ENCODE measurements at places on chromosomes 11 and 22.

GRCh38 chr22:35523167-35523947 lies 17.3 kb upstream of the RASD2 start:
- DNase-seq = no peak

DNA sequence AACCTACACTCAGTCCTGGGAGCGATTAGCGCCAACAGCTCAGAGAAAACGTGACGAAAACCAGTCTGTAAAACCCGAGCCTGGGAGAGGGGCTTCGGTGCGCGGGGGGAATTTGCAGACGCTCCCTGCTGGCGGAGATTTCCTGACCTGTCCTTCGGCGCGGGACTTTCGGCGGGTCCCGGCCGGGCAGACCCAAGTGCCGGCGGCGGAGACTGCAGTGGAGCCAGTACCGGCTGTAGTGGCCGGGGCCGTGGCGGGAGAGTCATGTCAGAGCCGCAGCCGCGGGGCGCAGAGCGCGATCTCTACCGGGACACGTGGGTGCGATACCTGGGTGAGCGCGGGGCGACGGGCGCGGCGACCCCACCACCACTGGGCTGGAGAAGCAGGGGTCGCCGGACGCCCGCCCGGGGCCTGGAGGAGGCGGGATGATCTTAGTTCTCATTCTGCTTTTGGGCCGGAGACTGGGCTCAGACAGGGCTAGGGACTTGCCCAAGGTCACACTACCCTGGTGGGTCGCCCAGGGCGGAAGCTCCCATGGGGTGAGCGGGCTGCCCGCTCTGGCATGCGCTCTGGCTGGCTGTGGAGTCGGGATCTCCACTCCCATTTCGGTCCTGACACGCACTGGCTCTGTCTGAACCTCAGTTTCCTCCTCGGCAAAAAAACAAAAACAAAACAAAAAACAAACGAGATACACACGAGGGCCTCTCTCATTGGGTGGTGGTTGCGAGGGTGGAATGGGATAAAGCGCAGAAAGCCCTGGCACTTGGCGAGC lies at the start of gene MTFP1:
MTFP1 (plus strand) TSS at position 153 of the 772 bp plus-strand sequence; CDS start at position 265, 112 bp downstream.
- DNase-seq = peak; percentile 40

GRCh38 chr11:57616595-57616994 lies 19.1 kb downstream of the SERPING1 start:
- no peak for DNase-seq

- no peak for DNase-seq
Measured at GRCh38 chr22:36334821-36335603, 52.8 kb downstream of the MYH9 start.

- no peak for DNase-seq
Measured at GRCh38 chr22:45626198-45626651, 45.4 kb upstream of the ATXN10 start.

- no peak for DNase-seq
Measured at GRCh38 chr11:69823641-69824265, 4.5 kb upstream of the FGF3 start.

GRCh38 chr11:32113200-32113919 lies 22.5 kb downstream of the RCN1 start:
- no peak for DNase-seq

- no peak for DNase-seq
Measured at GRCh38 chr11:46112961-46113607, 8.2 kb downstream of the PHF21A start.

GRCh38 chr22:27241430-27242321 lies 559.9 kb downstream of the MN1 start:
- DNase-seq = no peak

DNA sequence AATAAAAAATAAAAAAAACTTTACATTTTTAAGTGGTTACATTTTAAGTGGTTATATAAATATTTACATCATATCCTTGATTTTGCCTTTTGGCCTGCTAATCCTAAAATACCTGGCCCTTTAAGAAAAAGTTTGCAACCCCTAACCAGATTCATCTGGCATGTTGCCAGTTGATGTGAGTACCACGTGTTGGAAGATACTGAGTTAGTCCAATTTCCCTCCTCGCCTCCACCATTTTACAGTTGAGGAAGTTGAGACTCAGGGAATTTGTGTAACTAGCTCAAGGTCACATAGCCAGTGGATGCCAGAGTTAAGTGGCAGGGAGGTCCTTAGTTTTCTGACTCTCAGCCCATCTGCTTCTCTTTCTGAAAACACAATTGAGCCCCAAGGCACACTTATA lies 5.1 kb downstream of the ELF5 start:
- DNase-seq = no peak

DNA sequence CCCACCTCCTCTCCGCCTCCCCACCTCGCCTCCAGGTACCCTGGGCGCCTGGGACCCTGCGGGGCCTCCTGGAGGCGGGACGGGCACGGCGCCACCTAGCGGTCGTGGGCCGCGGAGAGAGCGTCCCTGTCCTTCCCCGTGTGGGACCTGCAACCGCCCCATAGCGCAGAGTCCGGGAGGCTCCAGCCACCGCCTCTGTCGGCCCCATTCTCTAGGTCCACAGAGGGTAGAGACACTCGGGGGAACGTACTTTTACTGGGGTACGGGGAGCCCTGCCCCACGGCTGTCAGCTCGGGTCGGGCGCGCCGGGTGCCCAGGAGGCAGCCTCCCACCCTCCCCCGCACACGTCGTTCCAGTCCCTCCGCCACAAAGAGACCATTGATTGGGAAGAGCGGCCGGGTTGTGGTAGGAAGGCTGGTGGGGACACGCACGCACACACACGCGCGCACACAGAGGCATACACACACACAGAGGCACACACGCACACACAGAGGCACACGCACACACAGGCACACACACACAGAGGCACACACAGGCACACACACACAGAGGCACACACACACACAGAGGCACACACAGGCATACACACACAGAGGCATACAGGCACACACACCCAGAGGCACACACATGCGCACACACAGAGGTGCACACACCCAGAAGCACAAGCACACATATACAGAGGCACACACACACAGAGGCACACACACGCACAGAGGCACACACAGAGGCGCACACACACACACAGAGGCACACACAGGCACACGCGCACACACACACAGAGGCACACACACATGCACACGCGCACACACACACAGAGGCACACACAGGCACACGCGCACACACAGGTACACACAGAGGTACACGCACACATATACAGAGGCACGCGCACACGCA lies 12.6 kb upstream of the NECTIN1 start:
- DNase-seq = peak; percentile 49

GRCh38 chr11:15967166-15967565 lies 389.2 kb downstream of the SOX6 start:
- DNase-seq = no peak

DNA sequence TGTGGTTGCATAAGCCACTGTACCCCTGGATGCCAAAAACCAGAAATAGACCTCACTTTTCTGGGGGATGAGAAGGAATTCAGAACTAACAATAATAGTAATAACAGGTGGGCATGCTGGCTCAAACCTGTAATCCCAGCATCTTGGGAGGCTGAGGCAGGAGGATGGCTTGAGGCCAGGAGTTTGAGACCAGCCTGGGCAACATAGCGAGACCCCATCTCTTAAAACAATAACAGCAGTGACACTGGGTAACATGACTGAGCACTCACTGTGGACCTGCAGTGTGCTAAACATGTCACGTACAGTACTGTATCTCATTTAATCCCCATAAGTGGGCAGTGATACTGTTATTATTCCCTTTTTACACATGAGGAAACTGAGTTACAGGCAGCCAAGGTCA lies 10.0 kb downstream of the FLRT1 start:
- DNase-seq = no peak

DNA sequence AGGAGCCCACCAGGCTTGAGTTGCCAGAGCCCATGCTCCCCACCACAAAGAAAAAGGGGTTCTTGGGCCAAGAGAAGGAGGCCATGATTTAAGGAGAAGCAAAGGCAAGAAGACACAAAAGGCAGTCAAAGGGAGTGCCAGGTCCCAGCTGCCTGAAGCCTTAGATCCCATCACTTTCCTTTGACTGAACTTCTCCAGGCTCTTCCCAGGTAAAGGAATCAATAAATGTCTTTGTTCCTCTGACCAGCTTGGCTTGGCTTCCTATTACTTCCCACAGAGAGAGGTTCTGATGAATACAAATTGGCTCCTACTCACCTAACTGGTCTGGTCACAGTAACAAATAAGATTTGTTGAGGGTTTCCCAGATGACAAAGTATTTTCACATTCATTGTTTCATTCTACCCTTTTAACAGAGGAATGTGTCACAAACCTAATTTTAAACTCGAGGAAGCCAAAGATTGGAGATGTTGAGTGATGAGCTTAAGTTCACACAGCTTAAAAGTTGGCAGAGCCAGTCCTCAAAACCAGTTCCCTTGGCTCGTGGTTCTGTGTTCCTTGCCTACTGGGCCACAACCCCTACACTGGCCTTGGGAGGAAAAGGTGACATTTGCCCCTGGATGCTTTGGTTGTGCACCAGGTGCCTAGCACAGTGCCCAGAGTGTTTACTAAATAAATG lies 96.4 kb upstream of the SESN3 start:
- DNase-seq = no peak

DNA sequence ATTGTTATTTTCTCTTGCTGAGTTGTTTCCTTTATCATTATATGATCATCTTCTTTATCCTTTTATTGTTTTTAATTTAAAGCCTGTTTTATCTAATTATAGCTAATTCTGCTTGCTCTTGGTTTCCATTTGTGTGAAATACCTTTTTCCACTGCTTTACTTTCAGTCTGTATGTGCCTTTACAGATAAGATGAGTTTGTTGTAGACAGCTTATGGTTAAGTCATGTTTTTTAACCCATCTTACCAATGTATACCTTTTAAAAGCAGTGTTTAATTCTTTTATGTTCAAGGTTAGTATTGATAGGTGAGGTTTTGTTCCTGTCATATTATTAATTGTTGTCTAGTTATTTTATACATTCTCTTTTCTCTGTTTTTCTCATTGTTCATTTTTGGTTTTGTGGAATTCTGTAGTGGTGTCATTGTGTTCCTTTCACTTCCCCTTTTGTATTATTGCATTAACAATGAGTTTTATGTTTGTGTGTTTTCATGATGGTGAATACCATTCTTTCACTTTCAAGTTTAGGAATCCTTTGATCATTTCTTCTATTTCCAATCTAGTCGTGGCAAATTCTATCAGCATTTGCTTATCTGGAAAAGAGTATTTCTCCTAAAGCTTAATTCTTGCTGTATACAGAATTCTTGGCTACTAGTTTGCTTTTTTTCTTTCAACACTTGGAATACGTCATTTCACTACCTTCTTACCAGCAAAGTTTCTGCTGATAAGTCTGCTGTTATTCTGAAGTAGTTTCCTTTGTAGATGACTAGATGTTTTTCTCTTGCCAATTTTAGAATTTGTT lies 21.8 kb downstream of the OR5AN1 start:
- DNase-seq = no peak

DNA sequence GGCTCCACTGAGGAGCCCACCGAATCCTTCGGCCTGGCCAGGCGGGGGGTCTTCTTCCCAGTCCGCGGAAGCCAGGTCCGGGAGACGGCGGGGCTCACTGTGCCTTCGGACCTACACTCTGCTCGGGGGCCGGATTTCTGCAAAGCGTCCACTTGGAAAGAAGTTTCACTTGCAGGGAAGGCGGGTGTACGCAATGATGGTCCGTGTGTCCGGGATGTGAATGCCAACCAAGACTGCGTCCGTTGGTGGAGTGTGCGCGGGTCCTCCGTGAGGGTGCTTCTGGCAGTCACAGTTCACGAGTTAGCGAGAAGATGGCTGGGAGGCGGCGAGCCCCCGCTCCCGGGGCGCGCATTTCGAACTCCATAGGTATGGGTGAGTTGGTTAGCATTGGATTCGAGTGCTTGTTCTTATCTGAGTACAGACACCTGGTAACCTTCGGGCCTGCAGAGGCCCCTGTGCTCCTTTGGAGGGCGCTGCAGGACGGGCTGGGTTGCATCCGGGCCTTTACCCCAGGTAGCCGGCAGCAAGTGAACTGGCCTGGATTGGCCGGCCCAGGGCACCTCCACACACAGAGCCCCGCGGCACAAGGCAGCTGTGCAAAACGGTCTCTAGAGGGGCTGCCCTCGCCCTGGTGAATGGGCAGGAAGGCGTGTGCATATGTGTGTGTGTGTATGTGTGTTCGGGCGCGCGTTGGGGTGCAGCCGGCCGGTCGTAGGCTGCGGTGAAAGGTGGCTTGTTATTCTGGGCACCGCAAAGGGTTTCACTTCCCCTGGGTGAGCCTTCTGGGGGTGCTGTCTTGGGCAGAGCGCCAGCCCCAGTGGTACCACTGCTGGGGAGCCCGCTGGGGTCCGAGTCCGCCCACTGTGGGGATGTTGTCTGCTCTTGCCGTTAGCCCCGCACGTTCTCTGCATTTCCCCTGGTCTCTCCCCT lies 13.3 kb upstream of the CYP2R1 start:
- DNase-seq = peak; percentile 51

DNA sequence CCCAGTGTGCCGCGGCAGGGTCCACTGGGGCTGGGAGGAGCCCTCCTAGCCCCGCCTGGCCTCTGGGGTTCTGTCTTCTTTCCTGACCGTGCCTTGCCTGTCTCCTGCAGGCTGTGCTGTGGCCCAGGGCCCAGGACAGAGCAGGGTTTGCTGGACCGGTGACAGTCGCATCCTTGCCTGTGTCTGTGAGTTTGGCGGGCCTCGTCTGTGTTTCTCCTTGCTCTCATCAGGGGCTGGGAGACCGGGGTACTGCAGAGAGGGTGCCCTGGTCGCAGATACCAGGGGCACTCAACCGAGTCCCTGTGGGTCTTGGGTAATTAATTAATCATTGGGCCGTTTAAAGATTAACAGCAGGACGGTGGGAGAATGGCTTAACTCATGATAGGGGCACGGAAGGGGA lies 29.9 kb downstream of the RPL3 start:
- DNase-seq = no peak

- DNase-seq = no peak
Measured at GRCh38 chr11:32225571-32226285, 134.9 kb downstream of the RCN1 start.

- no peak for DNase-seq
Measured at GRCh38 chr22:19132153-19132552, 1.0 kb downstream of the TSSK2 start.

- no peak for DNase-seq
Measured at GRCh38 chr11:119774172-119774763, 45.3 kb upstream of the NECTIN1 start.

- no peak for DNase-seq
Measured at GRCh38 chr22:44821741-44822475, 69.5 kb downstream of the ARHGAP8 start.

- DNase-seq = no peak
Measured at GRCh38 chr11:1353383-1354124, 36.2 kb upstream of the BRSK2 start.

DNA sequence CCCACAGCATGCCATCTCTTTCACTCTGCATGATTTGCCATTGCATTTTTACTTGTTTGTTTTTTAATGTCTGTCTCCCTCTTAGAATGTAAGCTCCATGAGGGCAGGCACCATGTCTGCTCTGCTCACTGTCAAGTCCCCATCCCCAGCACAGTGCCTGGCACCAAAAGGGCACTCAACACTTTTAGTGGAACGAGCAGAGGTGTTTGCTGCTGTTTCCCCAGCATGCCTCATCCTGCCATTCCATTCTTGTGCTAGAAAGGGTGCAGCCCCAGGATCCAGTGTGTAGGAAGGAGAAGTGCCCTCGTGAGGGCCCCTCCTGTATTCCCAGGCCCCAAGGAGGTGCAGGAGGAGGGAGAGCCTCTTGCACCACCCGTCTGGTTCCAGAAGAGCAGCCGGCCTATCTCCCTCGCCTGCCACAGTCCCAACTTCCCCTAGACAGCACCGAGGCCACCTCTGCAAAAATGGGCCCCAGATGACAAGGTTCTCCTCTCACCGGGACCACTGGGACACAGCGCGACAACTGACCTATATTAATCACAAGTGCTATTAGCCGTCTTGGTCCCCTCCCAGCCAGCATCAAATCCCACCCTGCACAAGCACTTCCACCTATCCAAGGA lies 33.3 kb upstream of the CACNG2 start:
- DNase-seq = no peak

GRCh38 chr11:63667995-63668795 lies 3.0 kb downstream of the ATL3 start:
- DNase-seq = no peak

GRCh38 chr11:114738954-114739353 lies 60.6 kb downstream of the NXPE2 start:
- no peak for DNase-seq
